ENCODE measurements at places on chromosomes 5 and 9.
A peak's percentile ranks its signal among the peaks of the same experiment; 100 is the strongest.

- no peak for DNase-seq
These were observed 59.7 kb downstream of the ATP10B start for GRCh38 chr5:160792281-160792680.

DNA sequence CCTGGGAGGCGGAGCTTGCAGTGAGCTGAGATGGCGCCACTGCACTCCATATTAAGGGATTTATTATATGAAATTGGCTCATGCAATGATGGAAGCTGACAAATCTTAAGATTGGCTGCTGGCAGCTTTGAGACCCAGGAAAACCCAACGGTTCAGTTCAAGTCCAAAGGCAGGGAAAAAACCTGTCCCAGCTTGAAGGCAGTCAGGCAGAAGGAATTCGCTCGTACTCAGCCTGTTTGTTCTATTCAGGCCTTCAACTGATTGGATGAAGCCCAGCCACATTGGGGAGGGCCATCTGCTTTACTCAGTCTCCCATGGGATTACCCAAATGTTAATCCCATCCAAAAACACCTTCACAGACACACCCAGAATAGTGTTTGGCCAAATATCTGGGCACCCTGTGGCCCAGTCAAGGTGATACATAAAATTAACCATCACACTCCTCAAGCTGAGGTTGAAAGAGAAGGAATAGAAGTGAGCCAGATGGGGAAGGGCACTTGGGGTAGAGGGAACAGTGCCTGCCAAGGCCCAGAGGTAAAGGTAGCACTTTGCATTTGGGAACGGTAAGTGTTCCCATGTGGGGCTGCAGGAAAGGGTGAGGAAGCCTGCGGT is 8.5 kb upstream of the ORM1 start:
- no peak for DNase-seq

DNA sequence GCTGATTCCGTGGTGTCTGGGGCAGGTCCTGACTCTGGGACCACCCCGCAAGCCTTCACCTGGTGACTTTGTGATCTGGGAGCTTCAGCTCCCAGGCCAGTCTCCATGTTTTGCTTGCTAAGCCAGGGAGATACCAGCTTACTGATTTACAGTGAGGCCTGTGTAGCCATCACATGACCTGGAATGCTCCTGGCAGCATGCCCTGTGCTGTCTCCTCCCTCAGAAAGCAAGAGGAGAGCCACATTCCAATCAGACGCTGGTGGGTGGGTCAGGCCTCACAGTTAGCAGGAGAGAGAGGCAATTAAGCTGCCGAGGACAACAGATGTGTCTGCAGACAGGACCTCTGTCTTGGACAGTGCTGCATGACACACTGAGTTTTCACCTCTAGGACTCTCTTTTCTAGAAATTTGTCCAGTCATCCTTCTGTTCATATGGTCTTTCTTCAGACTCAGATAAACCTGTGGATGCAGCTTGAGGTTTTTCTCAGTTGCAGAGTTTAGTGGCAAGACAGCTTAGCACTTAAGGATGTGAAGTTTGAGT is 24.4 kb upstream of the GRPEL2 start:
- peak; percentile 75 for DNase-seq

GRCh38 chr5:72645064-72645846 is 138.0 kb upstream of the ZNF366 start:
- DNase-seq, result no peak

DNA sequence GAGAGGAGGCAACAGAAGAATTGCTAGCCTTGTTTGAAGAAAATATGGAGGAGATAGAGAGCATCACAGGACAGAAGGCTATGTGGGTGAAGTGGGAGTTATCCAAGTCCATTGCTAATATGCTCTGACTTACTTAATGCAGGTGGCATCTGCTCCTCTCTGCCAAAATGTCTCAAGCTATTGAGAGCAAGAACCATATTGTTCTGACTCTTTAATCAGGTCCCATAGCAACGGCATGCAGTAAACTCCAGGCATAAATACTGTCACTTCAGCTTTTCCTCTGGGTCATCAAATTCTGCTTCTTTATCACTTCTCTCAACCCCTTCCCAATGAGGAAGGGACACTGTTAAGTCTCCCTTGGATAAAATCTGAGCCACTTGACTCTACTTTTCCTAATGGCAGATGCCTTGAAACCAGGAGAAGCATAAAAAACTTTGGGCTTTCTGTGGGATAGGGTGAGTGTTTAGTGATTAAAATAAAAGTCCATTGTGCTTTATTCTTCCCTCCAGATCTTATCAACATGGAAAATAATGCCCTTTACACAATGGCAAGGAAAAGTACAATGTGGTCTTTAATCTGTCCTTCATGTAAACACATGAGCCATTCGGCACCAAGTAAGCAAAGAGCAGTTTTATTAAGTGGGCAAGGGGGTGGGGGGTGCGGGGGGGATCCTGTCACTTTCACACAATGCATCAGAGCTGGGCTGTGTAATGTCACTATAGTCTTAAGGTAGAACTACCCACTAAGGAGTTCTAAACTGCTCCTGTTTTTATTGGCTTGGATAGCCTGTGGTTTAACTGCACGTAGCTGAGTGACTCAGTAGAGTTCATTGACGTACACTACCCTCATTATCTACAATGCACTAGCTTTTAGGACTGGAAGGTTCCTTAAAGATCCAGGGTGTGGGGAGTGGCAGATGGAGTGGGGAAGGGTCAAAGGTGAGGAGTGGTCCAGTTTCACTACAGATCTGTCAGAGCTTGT is 71.0 kb upstream of the TARS1 start:
- DNase-seq, result no peak

DNA sequence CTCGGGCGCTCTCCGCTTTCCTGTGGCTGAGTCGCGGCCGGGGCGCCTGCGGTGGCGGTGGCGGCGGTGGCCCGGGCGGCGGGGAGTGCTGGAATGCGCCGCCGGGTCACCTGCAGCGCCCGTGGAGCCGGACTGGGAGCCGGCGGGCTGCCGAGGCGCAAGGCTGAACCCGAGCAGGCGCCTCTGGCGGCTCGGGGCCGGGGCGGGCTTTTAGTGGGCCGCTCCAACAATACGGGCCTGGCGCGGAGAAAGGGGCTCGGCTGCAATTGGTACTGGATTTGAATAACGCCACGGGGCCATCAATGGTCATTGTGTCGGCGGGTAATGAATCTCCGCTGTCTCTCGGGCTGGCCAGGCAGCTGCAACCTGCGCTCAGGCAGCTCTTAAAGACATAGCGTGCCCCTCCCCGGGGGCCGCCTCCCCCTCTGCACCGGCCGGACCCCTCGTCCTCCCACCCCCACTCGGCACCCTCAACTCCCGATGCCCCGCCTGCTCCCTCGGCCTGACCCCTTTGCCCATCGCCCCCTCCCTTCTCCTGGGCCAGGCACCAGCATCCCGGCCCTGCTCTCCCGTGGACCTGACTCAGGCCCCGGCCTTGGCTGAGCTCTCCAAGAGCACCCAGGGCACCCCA is 22.1 kb downstream of the URM1 start:
- DNase-seq, result no peak

DNA sequence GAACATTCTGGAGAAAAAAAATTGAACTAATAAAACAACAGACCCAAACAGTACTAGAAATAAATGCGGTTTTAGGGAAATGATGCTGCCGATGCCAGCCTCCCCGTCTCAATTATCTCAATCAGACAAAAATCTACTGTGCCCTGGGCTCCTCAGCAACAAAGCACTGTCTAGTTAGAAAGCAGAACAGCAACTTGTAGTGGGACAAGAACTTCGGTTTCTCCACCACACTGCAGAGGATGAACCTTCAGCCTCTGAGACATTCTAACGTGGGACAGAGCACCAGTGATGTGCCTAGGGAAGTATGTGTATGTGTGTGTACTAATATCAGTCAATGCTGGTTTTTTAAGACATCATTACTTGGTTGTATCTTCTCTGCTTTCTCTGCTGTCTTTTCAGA is 11.1 kb upstream of the CAST start:
- DNase-seq, result no peak

- DNase-seq, result no peak
These were observed 37.8 kb downstream of the CWC27 start for GRCh38 chr5:64806537-64806936.

DNA sequence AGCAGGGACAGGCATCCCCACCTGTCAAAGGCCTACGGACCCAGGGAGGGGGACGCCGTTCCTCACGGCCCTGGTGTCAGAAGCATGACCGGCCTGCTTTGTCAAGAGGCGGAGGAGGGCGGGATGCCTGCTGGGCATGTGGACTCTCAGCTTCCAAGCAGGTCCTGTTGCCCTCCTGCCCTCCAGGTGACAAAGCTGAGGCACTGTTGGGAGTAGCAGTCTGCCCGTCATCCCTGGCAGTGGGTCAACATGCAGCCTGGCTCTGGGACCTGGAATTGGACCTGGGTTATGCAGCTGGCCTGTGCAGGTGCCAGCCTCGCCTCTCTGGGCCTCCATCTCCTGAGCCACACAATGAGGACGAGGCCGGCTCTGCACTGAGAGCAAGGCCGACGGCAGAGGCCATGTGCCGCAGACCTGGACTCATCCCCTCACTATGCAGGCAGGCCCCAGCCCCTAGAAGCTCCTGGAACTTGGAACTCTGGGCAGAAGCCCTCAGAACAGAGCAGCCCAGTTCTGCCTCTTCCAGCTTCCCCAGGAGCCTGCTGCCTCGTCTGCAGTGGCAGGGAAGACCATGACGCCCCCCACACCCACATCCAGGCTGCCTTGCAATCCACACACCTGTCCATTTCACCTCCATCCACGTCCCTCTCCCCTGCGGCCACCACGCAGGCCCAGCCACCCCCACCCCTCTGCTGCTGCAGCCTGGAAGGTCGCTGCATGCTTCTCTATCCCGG is 20.8 kb upstream of the FCN1 start:
- DNase-seq, result no peak

DNA sequence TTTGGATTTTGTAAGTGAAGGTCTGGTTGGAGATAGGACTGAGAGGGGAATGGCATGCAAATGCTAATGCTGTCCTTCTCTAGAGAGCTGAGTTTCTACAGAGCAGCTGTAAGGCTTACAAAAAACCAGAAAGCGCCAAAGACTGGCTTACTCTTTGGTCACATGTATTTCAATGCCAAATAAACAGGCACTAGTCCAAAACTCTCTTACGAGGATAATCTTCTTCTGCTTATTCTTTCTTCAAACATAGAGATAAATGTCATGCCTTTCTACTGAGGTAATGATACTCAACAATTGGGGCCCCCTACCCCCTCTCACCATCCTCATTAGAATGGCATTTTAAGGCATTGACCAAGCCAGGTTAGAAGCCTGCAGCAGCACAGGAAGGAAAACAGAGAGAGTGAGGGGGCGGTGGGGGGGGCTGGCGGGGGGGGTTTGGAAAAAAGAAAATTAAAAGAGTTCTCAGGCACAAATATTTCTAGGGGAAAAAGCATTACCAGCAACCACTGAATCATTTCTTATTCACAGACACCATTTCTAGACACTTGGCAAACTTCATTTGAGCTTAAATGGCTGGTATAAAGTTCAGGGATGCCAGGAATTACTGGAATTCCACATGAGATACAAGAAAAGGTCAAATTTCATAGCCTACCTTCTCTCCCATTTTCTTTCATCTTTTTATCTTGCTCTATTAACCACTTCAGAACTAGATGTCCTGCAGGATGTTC is 34.0 kb downstream of the PUM3 start:
- DNase-seq, result peak; percentile 39

- no peak for DNase-seq
These were observed 3.9 kb downstream of the MXD3 start for GRCh38 chr5:177307544-177308363.

DNA sequence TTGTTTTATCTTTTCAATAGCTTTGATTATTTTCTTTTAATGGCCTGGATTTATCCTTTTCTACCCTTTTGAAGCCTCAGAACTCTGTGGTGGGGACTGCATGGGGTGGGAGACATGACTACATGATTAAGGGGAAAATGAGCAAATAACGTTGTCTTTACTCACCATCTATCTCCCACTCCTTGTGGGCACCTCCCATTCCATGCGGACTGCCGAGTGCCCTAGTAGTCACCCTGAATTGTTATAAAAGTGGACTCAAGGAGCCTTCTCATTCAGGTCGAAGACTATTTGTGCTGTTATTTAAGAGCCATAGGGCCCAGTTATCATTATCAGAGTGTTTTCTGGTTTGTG is 281.8 kb downstream of the MLLT3 start:
- DNase-seq, result no peak

- no peak for DNase-seq
These were observed 61.1 kb upstream of the NMUR2 start for GRCh38 chr5:152466085-152466745.

GRCh38 chr9:92645041-92645440 is 24.9 kb downstream of the IPPK start:
- no peak for DNase-seq

DNA sequence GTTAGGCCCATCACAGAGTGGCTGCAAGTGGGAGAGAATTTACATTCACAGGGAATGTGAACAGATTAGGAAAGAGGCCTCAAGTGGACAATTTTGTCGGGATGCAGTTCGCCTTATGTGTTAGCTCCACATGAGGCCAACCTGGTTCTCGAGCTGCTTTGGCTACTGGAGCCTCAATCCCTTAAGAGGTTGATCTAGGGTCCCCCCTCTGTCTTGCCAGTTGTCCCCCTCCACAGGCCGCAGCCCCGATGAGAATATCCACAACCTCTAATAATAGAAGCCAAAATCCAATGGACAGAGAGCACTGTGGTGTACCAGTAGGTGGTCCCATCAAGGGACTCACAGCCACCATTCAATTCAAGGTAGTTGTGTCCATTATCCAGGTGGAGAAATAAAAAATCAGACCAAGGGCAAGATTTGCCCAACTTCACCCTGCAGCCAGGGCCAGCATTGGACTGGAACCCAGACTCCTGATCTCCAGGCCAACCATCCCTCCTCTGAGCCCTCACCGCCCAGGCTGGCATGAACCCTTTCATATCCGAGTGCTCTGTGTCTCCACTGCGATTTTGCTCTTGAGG is 1.7 kb upstream of the COL15A1 start:
- no peak for DNase-seq

GRCh38 chr5:122295138-122295537 is 16.9 kb upstream of the SNCAIP start:
- no peak for DNase-seq

DNA sequence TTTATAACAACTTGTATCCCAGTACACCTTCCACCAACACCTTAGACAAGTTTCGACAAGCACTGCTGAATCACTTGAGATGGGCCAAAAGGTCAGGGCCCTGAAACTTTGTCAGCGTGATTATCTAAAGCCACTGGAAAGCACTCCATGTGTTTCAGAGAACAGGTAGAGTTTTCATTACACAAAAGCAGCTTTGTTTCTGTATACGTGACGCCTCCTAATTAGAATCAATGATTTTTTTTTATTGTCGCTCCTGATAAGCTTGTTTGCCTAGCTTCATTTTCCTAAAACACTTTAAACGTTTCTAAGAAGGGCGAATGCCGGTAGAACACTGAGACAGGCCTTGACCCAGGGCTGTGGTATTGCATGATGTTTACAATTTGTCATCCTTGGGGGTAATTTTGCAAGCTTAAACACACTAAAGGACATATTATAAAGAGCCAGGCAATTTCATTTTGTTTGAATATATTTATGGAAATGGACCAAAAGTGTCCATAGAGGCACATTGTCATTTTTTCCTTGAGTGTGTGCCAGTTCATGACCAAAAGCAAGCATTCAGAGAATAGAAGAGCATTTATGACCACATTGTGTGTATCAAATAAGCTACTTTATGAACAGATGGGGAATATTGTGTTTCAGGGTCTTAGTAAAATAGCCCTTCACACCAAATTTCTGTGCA is 193.6 kb downstream of the GLIS3 start:
- DNase-seq, result no peak

All from COLO829 (cell line).